ENCODE measurements at places on chromosomes 2 and 18.

DNA sequence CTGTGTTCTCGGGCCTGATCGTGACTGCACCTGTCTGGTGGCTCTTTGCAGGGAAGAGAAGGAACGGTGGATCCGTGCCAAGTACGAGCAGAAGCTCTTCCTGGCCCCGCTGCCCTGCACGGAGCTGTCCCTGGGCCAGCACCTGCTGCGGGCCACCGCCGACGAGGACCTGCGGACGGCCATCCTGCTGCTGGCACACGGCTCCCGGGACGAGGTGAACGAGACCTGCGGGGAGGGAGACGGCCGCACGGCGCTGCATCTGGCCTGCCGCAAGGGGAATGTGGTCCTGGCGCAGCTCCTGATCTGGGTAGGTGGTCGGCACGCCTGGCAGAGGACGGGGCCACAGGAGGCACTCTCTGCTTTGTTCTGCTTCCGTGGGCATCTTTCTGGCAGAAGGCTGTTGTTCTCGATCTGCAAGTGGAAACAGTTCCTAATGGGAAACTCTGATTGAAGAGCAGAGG is 48.0 kb downstream of the GBX2 start:
- no peak for DNase-seq

- DNase-seq: no peak
Observed at GRCh38 chr2:226093364-226093763, 693.9 kb downstream of the NYAP2 start.

GRCh38 chr2:216554286-216554685 is 55.6 kb downstream of the RPL37A start:
- no peak for DNase-seq

DNA sequence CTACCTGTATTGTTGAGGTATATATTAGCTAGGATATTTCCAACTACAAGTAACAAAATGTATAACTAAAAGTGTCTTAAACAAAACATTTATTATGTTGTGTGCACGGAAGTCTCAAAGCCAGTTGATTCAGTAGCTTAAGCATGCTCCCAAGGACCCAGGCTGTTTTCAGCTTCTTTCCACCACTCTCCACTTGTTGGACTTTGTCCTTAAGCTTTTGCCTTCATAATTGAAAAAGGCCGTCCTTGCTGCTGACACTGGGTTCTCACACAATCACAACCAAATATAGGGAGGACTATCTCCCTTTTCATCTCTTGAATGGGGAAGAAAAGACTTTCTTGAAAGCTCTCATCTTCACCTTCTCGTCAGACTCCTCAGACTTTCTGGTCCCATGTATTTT is 12.2 kb upstream of the NEMP2 start:
- DNase-seq: no peak

DNA sequence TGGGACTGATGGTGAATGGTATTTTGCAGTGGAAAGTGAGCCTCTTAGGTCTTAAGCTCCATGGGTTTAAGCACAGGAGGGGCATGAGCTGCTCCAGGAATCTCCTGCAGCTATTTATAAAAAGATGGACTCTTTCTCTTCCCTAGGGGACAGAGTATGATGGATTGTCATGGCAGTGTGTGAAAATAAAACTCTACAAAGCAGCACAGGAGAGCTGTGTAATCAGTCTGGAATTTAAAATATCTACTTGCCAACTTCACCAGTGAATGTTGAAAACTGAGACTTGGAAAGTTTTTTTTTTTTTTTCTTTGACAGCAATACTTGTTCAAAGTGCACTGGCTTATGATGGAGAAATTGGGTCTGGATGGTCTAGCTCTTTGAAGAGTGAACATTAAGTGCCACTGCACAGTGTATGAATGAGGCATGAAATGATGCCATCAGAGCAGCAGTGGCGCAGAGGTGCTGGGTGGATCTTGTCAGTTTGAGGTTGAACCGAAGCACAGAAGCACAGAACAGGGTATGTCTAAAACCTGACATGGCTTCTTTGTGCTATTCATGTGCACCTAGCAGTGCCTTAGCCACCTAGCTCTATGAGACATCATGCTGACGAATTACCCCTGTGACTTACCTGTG is 245.4 kb downstream of the PTPRM start:
- DNase-seq: no peak

- no peak for DNase-seq
Observed at GRCh38 chr18:11839556-11839955, 11.7 kb upstream of the CHMP1B start.

- peak; percentile 14 for DNase-seq
Observed at GRCh38 chr18:79876497-79876896, 75.0 kb downstream of the SLC66A2 start.

DNA sequence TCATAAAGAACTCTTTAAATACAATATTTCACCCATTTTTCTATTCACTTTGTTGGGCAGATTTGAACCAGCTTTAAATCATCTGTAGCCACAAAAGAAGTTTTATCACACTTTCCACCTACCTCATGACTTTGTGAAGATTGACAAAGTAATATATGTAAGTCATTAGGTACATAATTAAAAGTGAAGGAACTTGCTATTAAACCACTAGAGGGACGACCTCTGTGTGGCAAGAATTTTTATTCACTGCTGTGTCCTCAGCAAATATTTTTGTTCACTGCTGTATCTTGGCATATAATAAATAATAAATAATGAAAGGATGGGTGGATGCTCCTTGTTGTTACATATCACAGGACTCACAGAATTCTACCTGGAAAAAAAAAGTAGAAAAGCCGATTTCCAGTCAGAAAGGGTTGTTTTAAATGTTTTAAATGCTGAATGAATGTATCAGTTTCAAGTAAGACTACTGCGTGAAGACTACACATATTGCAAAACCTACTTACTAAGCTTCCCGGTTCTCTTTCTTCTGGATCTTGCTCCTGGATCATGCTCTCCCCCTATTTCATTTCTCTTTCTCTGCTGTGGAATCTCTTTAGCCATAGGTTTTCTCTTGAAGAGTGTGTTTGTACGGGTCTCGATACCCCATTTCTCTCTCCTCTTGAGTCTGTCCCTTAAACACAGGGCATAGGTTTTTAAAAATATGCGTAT is 44.8 kb downstream of the KCMF1 start:
- no peak for DNase-seq

GRCh38 chr2:72300147-72300684 is 152.6 kb upstream of the CYP26B1 start:
- no peak for DNase-seq

DNA sequence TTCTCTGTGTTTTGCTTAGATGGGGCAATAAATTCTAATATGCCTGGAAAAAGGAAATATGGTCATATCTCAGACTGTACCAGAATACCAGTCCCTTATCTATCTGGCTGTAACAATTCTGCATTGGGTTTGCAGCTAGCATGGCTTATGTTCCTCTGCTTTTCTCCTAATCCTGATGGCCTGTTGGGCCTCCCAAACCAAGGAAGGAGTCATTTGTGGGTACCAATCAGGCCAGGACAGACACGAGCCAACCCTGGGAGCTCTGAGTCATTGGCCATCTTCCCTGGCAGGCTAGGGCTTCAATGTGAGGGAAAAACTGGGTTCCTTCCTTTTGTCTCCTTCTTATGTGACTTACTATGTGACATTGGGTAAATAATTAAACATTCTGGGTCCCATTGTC is 12.0 kb downstream of the SMARCAL1 start:
- no peak for DNase-seq

- DNase-seq: no peak
Observed at GRCh38 chr2:134140251-134140661, 113.6 kb upstream of the MGAT5 start.

- peak; percentile 26 for DNase-seq
Observed at GRCh38 chr2:26043862-26044696, 10.2 kb downstream of the RAB10 start.

GRCh38 chr2:190535586-190535985 is 1.1 kb upstream of the NEMP2 start:
- no peak for DNase-seq

GRCh38 chr2:153299809-153300208 is 178.8 kb downstream of the RPRM start:
- DNase-seq: no peak

DNA sequence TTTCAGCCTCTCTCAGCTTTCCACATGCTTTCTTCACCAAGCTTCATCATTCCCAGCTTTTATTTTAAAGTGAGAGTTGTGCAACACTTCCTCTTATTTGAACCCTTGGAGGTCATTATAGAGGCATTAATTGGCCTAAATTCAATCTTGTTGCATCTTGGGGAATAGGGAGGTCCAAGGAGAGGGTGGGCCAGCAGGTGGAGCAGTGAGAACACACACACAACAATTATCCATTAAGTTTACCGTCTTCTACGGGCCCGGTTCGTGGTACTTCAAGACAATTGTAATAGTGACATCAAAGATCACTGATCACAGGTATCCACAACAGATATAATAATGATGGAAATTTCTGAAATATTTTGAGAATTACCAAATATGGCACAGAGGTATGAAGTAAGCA is 457.2 kb upstream of the SMIM21 start:
- DNase-seq: no peak

GRCh38 chr2:3208179-3208578 is 169.4 kb downstream of the EIPR1 start:
- DNase-seq: no peak

DNA sequence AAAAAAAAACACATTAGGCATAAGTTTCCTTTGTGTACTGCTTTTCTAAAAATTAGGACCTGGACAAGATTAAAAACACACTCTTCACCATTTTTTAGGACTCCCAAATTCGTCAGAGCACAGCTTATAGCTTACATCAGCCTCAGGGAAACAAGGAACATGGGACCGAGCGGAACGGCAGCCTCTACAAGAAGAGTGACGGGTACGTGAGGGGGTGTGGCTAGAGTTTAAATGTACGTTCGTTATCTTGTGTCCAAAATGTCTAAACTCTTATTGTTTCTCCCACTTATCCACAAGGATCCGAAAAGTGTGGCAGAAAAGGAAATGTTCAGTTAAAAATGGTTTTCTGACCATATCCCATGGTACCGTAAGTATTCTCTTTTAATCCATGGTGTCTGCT is 78.9 kb downstream of the ITGB1BP1 start:
- DNase-seq: no peak

GRCh38 chr2:28063492-28063962 is 173.0 kb downstream of the BABAM2 start:
- no peak for DNase-seq
